ENCODE measurements at places on chromosomes 6 and 20. TPM values are rescaled to one million over a fixed set of nuclear protein-coding genes. Genes with fewer than 3 reads are reported as not detected.

GSTA2 gene
- polyA plus RNA-seq, result not detected

DNA sequence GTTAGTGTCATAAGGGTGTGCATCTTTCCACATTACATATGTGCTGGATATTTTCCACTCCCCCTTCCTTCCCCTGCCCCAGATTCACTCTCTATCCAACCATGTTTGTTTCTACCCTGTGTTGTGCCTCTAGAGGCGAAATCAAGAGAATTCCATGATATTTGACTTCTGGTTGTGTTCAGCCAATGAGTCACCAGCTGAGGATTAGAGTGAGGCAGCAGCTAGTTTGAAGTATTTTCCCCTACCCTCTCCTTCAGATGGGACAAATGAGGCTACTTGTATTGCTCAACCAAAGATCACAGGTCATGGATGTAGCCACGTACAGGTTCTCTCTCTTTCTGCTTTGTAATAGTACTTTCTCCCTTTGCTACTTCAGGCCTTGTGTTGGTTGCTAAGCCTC lies 24.5 kb upstream of the OR2J2 start:
- no peak for DNase-seq

FLRT3 gene
- 8.0 TPM for polyA plus RNA-seq

SEMG1 gene
- not detected for polyA plus RNA-seq

PPIL4 gene
- 72.7 TPM for polyA plus RNA-seq

DNA sequence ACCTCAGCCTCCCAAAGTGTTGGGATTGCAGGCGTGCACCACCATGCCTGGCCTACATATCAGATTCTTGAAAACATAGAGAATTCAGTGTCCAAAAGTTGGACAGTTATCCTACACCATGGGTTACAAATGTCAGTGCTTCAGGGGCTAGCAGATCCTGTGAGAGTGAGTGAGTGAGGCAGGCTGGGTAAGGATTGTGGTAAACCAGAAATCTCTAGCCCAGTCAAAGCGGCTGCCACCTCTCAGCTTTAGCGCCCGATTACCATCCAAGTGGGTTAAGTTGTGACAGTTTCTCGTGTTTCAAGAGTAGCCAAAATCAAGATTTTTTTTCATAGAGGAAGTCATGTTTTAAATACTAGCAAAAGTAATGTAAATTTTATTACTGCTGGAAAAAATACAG lies 21.9 kb upstream of the CSE1L start:
- DNase-seq, result no peak

GRCh38 chr6:105235155-105235554 lies 55.3 kb upstream of the POPDC3 start:
- DNase-seq, result no peak

CDH26 gene
- polyA plus RNA-seq, result 2.6 TPM

GJA10 gene
- polyA plus RNA-seq, result not detected

- DNase-seq, result no peak
Measured at GRCh38 chr6:68134796-68135195, 500.3 kb upstream of the ADGRB3 start.

METTL24 gene
- polyA plus RNA-seq, result 3.7 TPM

PSORS1C2 gene
- not detected for polyA plus RNA-seq

NKX2-4 gene
- not detected for polyA plus RNA-seq

DNA sequence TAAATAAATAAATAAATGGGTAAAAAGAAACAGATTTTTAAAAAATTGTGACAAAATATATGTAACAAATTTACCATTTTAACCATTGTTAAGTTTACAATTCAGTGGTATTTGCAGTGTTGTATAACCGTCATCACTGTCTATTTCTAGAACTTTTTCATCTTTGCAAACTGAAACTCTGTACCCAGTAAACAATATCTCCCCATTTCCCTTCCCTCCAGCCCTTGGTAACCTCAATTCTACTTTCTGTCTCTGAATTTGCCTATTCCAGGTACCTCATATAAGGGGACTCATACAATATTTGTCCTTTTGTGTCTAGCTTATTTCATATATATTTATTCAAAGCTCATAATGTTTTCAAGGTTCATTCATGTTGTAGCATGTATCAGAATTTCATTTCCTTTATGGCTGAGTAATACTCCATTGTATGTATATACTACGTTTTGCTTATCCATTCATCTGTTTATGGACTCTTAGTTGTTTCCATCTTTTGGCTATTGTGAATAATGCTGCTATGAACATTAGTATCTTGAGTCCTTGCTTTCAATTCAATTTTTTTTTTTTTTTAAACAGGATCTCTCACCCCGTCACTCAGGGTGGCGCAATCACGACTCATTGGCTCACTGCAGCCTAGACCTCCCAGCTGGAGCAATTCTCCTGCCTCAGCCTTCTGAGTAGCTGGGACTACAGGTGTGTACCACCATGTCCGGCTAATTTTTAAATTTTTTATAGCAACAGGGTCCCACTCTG lies 8.9 kb downstream of the MANBAL start:
- no peak for DNase-seq

ETV7 gene
- polyA plus RNA-seq, result 0.14 TPM

DNA sequence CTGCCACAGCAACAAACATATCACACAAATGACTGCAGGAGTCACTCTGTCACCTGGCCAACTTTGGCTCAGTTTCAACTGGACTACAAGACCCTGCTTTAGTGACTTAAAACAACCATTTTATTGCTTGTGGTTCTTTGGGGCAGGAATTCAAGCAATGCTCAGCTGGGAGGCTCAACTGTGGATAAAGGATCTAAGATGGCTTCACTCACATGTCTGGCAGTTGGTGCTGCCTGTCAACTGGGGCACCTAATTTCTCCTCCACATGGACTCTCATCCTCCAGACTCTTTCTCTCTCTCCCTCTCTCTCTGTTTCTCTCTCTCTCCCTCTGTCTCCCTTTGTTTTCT lies 2.8 kb upstream of the EPB41L2 start:
- no peak for DNase-seq

DNA sequence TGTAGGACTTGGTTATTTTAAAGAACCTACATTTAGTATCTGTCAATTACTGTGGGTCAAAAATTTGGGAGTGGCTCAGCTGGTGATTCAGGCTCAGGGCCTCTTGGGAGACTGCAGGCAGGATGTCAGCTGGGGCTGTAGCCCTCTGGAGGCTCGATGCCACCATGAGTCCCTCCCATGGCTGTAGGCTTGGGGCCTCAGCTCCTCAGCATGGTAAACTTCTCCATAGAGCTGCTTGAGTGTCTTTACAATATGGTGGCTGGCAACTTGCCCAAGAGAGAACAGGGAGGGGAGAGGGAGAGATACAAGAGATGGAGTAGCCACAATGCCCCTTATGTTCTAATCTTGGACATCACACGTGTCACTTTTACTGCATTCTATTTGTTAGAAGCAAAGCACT lies 470.4 kb downstream of the CDH26 start:
- DNase-seq, result no peak

DNA sequence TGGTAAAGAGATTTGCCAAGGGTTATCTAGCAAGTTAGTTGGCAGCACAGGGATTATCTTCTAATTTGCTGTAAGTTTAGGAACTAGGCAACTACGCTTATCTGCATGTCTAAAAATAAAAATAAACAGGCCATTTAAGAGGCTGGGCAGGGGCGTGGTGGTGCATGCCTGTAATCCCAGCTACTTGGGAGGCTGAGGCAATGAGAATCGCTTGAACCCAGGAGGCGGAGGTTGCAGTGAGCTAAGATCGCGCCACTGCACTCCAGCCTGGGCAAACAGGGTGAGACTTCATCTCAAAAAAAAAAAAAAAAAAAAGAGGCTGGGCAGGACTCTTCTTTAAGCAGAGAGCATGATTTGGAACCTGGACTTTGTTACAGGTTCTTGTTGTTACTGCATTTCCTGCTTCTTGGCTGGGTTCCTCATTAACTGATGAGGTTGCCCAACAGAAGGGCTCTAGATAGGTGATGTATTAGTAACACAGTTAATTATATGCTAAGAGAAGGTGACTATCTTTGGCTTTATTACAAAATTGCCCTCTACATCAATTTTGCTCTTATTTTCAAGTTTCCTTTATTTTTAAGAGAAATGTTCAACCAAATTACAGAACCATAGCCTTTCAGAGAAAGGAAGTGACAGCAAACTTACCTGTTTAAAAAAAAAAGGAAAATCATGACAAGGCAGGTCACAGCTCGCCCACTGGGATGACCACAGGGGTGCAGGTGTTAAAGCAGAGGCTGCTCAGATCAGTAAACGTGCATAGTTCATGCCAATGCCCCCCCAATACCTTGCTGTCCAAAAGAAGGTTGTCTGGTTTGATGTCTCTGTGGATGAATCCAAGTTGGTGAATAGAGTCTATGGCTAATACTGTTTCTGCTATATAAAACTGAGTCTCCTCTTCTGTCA lies 32.5 kb downstream of the STK38 start:
- no peak for DNase-seq

DNA sequence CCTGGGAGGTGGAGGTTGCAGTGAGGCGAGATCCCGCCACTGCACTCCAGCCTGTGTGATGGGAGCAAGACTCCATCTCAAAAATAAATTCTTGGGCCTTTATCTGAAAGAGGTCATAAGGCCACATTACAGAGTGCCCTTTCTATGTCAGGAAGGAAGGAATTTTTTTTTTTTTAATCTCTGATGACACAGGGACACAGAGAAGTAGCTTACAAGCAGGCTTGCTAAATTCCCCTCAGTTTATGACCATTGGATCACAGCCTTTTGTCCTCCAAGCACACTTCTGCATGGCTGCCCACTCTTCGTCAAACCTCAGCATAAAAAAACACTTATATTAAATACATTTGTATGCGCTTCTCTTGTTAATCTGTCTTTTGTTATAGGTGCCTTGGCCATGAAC lies 7.5 kb upstream of the IFNGR1 start:
- no peak for DNase-seq

DNA sequence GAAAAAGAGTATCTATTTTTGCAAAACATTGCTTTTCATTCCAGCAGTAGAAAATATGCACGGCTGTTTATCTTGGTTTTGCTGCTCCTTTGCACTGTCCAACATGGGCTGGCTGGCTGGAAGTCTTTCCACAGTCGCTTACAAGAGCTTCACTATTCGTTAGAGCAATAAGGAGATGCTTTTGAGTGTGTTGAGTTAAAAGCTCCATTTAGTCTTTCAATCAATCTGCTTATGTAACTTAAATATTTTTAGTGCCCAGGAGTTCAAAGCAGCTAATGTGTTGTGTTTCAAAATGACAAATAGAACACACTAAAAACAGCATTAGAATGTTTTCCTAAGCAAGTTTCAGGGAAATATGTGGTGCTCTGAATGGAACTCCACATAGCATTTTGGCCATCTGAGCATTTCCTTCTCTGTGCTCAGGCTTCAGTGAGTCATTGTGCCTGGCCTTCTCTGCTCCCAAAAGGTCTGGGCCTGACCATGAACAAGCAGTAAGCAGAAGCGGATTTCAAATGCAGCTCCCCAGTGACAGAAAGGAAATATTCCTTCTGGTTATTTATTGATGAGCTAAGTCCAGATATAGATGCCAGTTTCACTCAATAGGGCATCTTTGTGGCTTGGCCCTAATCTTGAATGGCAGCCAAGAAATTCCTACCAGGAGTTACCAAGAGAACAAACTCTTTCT lies 580.3 kb downstream of the TENT5A start:
- no peak for DNase-seq

GRCh38 chr20:56994006-56994405 lies 272.4 kb downstream of the BMP7 start:
- DNase-seq, result no peak

TFAP2A gene
- 0.23 TPM for polyA plus RNA-seq

Measured in right lung (tissue), 10 donors.